ENCODE measurements at places on chromosomes 13 and 19.

GRCh38 chr13:22789027-22789593 lies 391.7 kb upstream of the SGCG start:
- DNase-seq: no peak

- no peak for DNase-seq
These were observed 2320.0 kb downstream of the PCDH9 start for GRCh38 chr13:64910096-64910495.

GRCh38 chr13:75938811-75939560 lies 302.9 kb downstream of the LMO7 start:
- no peak for DNase-seq

DNA sequence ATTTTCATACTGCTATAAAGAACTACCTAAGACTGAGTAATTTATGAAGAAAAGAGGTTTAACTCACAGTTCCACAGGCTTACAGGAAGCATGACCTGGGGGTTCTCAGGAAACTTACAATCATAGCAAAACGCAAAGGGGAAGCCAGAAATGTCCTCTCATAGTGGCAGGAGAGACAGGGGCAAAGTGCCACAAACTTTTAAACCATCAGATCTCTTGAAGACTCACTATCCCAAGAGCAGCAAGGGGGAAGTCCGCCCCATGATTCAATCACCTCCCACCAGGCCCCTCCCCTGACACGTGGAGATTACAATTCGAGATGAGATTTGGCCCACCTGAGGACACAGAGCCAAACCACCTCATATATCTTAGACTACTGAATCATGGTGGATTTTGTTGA lies 198.7 kb downstream of the KCTD12 start:
- no peak for DNase-seq

- DNase-seq: no peak
These were observed 39.1 kb upstream of the MTIF3 start for GRCh38 chr13:27489456-27489855.

- DNase-seq: no peak
These were observed 26.9 kb downstream of the MZT1 start for GRCh38 chr13:72700509-72700908.

GRCh38 chr13:72061613-72062012 lies 194.6 kb upstream of the DACH1 start:
- DNase-seq: no peak

DNA sequence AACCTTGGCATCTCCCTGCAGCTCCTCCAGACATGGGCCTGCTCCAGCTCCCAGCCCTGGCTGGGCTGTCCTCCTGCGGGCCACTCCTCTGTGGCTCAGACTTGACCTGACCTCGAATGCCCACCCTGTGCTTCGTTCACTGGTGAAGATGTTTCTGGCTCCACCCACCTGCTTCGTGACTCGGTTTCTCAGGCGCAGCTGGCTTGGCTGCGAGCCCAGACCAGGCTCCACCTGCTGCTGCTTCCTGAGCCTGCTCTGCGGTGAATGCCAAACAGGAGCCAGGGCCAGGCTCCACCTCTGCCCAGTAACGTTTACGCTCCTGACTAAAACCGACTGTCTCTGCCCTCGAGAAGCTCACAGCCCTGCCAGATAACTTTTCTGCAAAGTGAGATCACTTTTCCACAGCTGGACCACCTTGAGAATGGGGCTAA lies 8.9 kb upstream of the RSPH6A start:
- DNase-seq: no peak

- DNase-seq: no peak
These were observed 67.3 kb upstream of the SLC10A2 start for GRCh38 chr13:103133556-103133955.

GRCh38 chr13:43274881-43275280 lies 251.5 kb downstream of the DNAJC15 start:
- DNase-seq: no peak

- DNase-seq: peak; percentile 82
These were observed 114.0 kb downstream of the UQCRFS1 start for GRCh38 chr19:29098863-29099481.

GRCh38 chr13:58480061-58480460 lies 848.5 kb downstream of the PCDH17 start:
- DNase-seq: no peak

GRCh38 chr13:75761369-75761768 lies 125.2 kb downstream of the LMO7 start:
- DNase-seq: no peak

- DNase-seq: no peak
These were observed 92.0 kb downstream of the NHLRC3 start for GRCh38 chr13:39130301-39130700.

DNA sequence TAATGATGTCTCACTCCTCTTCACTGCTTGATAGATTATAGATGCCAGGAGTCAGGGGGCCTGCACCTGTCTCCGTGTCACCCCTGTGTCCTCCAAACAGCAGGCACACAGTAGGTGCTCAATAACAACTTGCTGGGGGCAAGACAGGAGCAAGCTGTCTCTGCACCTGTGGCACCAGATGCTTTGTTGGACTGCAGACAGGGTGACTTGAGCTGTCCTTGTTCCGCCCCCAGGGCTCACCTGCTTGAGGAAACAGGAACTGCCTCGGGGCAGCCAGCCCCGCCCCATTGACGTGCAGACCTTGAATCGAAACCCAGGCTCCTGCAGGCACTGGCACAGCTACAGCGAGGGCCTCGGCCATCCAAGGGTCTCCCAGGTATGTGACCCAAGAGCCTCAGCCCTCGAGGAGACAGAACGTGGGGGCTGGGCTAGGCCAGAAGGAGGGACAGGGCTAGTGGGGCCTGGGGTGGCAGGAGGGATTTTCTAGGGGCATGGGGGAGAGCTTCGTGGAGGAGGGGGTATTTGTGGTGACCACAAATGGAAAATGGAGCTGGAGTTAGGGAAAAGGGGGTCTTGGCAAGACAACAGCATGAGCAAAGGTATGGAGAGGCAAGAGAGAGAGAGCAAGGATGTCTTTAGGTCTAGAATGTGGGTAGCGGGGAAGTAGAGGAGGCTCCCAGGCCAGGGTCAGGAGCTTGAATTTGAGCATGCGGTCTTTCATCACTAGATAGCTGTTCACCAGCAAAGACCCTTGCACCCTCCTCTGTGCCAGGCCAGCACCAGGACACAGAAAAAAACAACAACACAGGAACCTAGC lies at the start of gene HSH2D:
HSH2D (plus strand) TSS at position 287 of the 817 bp plus-strand sequence. CDS start 5,066 bp downstream, outside the sequence.
- DNase-seq: no peak

- DNase-seq: no peak
These were observed 36.1 kb upstream of the DCUN1D2 start for GRCh38 chr13:113526466-113527220.

DNA sequence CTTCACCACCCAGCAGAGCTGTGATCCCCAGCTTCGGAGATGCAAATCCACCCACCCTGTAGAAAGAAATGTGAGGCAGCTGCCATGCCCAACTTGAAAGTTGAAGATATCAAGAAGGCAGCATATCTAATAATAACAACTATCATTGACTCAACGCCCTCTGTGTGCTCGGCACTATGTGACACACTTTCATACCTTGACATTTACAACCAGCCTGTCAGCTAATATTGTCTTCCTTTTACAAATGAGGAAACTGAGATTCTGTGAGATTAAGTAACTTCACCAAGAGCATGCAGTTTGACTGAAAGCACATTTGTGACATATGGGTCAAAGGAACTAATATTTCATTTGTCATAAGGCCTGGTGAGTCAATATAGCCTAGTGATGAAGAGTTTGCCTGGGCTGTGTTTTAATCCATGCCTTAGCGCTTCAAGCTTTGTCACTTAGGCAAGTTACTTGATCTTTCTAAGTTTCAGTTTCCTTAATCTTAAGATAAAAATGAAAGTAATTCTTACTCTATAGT lies 137.0 kb downstream of the FLT1 start:
- DNase-seq: no peak

DNA sequence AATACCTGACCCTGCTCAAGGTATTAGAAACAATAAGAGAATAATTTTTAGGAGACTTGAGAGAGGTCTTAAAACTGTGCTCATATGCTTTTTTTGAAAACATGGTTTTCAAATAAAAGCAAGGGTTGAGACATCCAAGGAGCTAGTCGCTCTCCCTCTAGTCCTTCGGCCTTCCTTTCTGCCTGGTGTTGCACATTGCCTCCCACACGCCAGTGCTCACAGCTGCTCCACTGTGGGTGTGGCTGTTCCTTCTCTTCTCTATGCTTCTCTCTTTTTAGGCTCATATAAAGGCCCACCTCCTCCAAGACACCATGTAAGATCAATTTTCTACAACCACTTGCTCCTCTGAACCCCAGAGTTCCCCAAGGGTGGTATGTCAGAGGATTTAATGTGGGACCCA lies 352.6 kb downstream of the ENOX1 start:
- DNase-seq: no peak

DNA sequence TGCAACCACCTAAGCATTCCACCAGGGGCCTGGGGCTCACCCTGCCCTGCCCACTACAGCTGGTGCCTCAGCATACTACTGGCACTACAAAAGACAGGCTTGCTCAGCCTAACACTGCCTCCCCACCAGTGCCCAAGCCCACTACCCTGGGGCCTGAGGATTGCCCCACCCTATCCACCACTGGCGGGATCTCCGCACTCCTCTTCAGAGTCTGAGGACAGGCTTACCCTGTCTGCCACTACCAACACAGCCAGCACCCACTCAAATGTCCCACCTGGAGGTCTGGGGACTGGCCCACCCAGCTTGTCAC lies 27.6 kb upstream of the N4BP2L1 start:
- no peak for DNase-seq

- DNase-seq: no peak
These were observed 89.5 kb downstream of the USP12 start for GRCh38 chr13:27081893-27082679.

- no peak for DNase-seq
These were observed 173.5 kb downstream of the KCNRG start for GRCh38 chr13:50188696-50189095.

DNA sequence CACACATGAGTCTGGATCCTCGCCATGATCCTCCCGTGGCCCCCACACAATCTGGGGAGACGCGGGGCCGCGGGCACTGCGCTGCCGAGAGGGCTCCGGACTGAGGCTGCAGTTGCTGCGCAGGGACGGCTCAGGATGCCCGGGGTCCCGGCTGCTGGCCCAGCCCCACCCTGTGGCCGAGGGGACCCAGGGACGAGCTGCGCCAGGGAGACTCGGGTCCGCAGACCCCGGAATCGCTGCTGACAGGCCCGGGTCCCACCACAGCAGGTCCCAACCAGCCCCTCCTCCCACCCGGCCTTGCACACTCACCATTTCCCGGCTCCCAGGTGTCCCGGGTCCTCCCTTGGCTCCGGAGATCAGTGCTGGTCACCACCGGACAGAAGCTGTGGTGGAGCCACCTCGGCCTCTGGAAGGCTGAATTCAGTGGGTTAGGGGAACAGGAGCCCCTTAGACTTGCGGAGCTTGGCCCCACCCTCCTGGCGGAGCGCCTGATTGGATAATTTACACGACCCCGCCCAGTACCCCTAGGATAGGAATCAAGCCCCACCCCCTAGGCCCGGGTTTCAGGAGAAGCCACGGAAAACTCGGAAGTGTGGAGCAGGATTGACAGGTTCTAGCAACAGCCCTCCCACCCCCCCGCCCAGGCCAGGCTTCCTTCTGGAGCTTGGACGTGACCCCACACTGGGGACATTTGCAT lies 57.4 kb downstream of the ZNF44 start:
- no peak for DNase-seq

GRCh38 chr19:38213911-38214625 lies 10.0 kb downstream of the DPF1 start:
- no peak for DNase-seq

- no peak for DNase-seq
These were observed 838 bp upstream of the SNRNP70 start for GRCh38 chr19:49084206-49085019.

DNA sequence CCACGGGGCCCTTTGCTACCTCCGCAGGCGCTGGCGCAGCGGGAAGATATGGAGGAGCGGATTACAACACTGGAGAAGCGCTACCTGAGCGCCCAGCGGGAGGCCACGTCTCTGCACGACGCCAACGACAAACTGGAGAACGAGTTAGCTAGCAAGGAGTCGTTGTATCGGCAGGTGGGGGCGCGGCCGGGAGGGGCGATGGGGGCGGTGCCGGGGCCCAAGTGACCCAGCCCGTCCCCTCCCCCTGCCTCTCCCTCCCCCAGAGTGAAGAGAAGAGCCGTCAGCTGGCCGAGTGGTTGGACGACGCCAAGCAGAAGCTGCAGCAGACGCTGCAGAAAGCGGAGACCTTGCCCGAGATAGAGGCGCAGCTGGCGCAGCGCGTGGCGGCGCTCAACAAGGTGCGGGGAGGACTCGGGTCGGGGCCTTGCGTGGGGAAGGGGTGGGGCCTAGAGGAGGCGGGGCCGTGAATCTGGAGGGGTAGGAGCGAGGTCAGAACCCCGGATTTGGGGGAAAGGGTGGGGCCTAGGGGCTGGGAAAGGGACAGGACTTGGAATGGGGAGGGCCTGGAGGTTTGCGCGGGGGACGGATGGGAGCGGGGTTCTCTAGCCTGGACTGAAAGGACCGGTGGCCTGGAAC lies 13.7 kb downstream of the PPFIA3 start:
- no peak for DNase-seq

- DNase-seq: peak; percentile 3
These were observed 851 bp downstream of the ZNF320 start for GRCh38 chr19:52896431-52897137.

DNA sequence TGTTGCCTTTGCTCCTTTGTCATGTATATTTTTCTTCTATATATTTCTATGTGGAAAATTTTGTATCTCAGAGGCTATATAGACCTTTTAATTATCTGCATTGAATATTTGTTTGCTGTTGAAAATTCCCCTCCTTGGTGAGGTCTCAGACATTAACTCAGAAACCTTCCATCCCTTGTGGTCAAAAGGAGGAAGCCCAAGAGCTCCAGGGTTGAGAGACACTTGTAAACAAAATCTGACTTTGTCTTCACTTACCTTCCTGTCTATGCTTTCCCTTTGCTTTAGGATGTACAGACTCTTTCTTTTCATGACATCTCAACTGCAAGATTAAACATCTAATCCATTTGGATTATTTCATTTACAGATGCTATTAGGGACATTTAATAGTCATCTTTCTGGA lies 157.5 kb downstream of the PCDH20 start:
- no peak for DNase-seq

DNA sequence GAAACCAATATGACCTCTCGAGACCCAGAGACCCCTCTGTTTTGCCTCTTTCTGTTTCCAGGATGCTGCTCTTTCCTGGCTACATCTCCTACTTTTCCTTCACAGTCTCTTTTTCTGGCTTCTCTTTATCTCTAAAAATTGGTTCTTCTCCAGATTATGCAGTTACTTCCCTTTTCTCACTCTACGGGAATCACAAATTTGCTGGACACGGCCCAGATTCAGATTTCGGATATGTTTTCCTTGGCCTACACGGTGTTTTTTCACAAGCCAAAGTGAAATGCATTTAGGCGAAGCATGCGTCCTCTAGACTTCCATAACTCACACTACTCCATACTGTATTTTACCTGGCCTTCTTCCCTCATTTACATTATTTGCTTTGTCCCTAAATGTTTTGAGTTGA lies 214.7 kb upstream of the MIR17HG start:
- no peak for DNase-seq

Measured in GM04504 (cell line).